ENCODE measurements at places on chromosomes 5 and 9. TPM values are rescaled to one million over a fixed set of nuclear protein-coding genes. Genes with fewer than 3 reads are reported as not detected.
A peak's percentile ranks its signal among the peaks of the same experiment; 100 is the strongest.

GRCh38 chr5:133323494-133324457 lies 272.0 kb downstream of the HSPA4 start:
- no peak for DNase-seq

DNA sequence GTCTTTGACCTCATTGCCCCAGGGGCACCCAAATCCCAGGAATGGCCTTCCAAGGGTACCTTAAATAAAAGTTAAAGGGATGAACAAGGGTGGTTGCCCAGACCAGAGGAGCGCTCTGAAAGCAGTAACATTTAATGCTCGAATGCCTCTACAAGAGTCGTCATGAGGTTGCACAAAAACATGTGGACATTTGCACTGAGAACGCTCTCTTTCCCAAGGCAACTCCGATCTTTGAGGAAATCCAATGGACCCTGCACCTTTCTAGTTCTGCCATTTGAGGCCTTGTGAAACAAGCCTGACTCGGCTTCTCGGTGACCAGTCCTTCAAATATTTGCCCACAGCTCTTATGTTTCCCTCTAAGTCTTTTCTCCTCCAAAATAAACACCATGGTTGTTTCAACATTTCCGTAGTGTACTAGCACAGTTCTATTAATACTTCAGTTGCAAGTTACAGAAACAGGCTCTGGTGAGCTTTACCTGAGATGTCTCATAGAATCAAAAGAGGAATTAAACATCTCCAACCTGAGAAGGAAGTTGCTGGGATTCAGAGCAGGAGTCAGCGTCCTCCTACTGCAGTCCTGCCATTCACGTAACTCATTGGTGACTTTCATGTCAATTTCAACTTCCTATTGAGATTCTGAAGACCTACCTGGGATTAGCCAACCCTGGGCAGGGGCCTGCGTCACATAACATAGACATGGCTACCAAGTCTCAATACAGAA lies 168.8 kb upstream of the RAI14 start:
- no peak for DNase-seq

- DNase-seq, result no peak
Observed at GRCh38 chr9:132943651-132944293, 644 bp downstream of the TSC1 start.

GRCh38 chr9:1916095-1916494 lies 99.1 kb upstream of the SMARCA2 start:
- DNase-seq, result no peak

- no peak for DNase-seq
Observed at GRCh38 chr9:132726576-132727130, 56.4 kb downstream of the GTF3C4 start.

DNA sequence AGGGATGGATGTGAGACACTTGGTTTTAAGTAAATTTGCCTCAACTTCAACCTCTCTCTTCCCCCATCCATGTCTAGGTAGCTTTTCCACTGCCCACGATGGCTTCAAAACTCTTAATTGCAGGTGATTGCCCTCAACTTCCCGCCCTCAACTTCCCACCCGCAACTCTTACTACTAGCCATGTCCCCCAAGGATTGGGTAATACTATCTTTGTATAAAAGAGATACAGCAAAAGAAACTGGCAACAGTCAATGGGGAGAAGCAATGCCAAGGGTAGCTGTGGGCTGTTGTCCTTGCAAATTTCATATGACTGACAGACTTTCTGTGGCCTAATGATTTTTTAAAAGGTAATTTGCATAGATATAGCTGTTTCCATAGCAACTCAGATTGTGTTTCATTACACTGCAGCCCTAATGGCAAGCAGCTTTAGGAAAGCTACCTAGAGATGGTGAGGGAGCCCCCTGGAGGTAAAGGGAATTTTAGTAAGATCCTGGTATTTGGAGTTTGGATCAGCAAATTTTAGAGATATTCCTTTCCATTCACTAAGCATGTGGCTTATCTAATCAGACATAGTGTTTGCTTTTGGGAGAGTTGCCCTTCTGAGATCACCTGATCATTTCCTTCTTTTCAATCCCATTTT lies 421.5 kb upstream of the DAP start:
- DNase-seq, result no peak

DNA sequence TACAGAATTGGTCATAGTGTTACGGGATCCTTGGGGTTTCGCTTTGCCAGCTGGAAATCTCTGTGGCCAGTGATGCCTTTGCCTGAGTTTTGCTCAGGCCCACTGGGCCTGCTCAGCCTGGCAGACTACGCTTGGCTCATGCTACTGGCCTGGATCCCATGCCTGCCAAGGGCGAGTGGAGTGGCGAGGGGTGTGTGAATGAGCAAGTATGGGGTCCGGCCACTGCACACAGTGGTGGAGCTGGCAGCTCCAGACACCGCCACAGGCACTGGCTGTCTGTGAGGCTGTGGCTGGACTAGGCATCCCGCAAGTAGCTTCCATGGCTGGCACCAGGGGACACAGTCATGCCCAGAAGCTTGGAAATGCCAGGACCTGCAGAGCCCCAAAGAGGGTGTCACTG lies 240.3 kb downstream of the ARRDC3 start:
- DNase-seq, result no peak

- DNase-seq, result no peak
Observed at GRCh38 chr5:174999581-174999980, 275.2 kb downstream of the MSX2 start.

GRCh38 chr5:95730011-95730700 lies 980 bp upstream of the RHOBTB3 start:
- no peak for DNase-seq

GRCh38 chr5:155475318-155475717 lies 461.8 kb downstream of the KIF4B start:
- DNase-seq, result no peak

DNA sequence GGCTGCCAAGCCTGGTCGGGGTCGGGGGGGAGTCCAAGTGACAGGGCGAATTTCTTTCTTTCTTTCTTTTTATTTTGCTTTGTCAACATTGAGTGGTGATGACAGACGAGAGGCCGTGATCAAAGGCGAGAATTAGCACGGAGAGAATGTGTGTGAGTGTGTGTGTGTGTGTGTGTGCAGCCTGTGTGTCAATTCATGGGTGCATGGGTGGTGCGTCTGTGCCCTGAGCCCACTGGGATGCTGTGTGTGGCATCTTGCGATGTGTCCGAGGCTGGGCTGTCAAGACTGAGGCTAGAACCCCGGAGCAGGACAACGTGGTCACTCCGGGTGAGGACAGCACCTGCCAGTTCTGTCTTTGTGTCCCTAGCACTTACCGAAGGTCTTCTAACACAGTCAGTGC lies 4.7 kb upstream of the FIBCD1 start:
- no peak for DNase-seq

GRCh38 chr9:123234853-123235252 lies 33.5 kb downstream of the STRBP start:
- no peak for DNase-seq

DNA sequence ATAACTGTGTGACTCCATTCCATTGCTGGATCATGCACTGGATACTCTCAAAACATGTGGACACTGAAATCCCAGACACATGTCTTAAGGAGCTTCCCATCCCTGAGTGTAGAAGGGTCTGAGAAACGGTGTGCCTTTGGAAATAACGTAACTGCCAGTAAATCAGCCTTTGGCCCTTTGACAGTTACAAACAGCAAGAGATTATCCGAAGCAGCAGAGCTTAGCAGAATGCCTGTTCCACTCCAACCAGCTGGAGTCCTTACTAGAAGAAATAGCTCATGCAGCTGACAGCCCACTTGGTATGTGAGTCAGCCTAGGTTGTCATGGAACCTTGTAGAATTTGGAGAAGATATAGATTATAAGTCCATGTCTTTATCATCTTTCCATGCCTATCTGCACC lies 7.0 kb downstream of the TMEM252 start:
- peak; percentile 52 for DNase-seq

HSDL2 gene
- polyA plus RNA-seq, result 96.8 TPM

DMRT3 gene
- 2.2 TPM for polyA plus RNA-seq

NR5A1 gene
- 0.34 TPM for polyA plus RNA-seq

NPR2 gene
- polyA plus RNA-seq, result 28.2 TPM

PITX1 gene
- polyA plus RNA-seq, result not detected

Data from renal pelvis (tissue), 12 donors.